COR-L47 (cell line): ENCODE measurements at places on chromosomes 2 and 18.

DNA sequence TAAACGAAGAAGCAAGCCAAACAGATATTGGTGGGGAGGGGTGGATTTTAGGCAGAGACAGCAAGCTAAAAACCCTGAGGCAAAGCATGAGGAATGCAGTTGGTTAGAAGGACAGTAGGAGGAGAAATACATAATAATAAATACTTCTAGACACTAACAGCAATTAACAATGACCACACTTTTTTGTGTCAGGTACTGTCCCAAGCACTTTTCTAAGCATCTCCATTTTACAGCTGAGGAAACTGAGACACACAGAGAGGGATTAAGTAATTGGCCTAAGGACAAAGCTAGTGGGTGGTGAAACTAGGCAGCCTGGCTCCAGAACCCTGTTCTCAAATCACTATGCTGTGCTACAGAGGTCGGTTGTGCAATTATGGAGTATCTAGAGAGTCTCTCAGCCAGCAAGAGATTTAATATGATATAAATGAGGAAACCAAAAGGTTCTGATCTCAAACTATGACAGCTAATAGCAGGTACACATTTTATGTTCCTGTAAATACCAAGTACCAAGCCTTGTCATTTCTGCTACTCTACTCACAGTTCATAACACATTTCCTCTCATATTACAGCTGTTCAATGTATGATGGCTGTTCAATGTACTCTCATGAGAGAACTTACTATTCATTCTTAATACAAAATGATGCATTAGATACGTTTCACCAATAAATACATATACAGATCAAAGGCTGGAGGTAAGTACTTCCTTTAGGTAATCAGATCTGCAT lies 5.3 kb downstream of the MAP4K3 start:
- no peak for DNase-seq

DNA sequence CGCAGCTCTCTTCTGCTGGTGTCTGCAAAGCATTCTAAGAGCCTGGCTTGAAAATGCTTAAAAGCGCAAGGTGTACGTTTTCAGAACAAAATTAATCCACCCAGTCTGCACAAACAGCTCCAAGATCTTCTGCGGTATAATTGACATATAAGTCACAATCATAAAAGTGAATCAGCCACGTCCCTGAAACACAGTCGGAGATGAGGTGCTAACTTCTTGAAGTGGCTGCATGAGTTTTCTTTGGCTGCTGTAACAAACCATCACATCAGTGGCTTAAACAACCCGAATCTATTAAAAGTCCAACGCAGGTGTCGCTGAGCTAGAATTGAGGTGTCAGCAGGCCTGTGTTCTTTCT lies 32.6 kb downstream of the ARL4C start:
- DNase-seq, result no peak

- no peak for DNase-seq
Observed at GRCh38 chr2:150350500-150350899, 137.0 kb downstream of the RND3 start.

- DNase-seq, result no peak
Observed at GRCh38 chr2:69180227-69180626, 167.2 kb downstream of the ANTXR1 start.

DNA sequence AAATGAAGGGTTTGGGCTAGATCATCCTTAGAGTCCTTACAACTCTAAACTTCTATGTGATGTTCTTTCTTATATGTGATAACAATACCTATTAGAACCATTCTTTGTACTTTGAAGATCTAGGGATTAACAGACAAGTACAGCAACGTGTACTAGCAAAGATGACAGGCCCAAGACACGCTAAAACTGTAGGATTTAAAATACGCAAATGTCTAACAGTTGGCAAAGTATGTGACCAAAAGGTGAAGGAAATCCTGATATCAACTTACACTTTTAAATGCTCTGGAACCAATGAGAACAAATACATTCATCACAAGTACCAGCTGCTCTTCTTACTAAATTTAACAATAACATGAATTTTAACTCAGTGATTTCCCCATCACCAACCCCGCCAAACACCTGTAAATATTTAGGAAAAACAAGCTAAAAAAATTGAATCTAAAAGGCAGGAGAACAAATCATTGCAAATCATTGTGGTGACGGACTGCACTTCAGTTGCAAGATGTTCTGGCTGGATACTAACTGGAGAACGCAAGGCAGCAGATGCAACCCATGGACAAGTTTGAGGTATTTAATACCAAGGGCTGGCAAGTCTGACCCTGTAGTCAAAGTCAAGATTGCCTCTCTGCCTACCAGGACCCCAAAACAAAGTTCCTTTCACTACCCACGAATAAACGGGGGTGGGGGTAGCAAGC lies 1.4 kb downstream of the ANKRD44 start:
- no peak for DNase-seq

GRCh38 chr2:73700131-73700611 lies 37.0 kb downstream of the TPRKB start:
- no peak for DNase-seq

DNA sequence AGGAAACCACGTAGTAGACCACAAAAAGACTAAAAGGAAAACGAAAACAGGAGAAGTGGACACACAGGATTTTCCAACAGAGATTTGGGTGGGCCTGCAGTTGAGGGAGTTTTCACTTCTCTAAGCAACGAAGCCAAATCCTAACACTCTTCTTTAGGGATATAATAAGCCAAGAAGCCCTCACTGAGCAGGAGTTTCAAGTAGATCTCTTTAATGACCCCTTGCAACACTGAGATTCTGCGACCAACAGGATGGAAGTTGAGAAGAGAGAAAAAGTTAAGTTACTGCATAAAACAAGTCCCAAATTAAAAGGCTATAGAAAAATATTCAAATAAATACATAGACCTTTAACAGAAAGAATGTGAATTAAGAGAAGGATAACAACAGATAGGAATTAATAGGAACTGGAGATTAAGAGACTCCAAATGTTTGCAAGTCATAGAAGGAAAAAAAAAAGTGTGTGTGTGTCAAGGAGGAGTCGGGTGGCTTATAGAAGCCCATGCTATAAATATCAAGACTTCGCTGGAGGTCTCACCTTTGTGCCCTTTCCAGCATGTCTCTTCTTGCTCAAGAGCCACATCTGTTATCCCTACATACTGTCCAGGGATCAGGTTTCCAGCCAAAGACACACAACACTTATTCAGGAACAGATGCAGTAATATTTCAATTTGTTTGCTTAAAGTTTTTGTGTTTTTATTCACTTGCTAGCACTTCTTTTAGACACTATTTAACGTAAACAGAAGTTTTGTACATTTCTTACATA lies 69.4 kb upstream of the ARHGAP28 start:
- DNase-seq, result no peak

- no peak for DNase-seq
Observed at GRCh38 chr18:59008302-59008974, 131.2 kb upstream of the SEC11C start.

GRCh38 chr2:102033031-102033749 lies 41.4 kb downstream of the IL1R2 start:
- no peak for DNase-seq
